ENCODE measurements at places on chromosomes 7 and 10.

- no peak for DNase-seq
Observed at GRCh38 chr10:75547391-75548298, 116.2 kb downstream of the LRMDA start.

DNA sequence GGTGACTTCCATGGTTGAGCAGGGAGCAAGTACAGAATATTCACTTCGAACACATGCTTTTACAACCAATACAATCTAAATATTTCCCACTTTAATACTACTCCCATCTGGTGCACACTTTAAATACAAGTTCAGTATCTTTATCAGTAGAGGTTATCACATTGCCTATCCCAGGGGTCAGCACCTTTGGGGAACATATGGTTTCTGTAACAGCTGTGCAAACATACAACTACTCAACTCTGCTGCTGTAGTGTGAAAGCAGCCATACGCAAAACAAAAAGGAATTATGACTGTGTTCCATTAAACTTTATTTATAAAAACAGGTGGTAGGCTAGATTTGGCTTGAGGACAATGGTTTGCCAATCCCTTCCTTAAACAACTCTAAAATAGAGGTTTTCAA is 157.5 kb downstream of the XPNPEP1 start:
- DNase-seq = no peak

DNA sequence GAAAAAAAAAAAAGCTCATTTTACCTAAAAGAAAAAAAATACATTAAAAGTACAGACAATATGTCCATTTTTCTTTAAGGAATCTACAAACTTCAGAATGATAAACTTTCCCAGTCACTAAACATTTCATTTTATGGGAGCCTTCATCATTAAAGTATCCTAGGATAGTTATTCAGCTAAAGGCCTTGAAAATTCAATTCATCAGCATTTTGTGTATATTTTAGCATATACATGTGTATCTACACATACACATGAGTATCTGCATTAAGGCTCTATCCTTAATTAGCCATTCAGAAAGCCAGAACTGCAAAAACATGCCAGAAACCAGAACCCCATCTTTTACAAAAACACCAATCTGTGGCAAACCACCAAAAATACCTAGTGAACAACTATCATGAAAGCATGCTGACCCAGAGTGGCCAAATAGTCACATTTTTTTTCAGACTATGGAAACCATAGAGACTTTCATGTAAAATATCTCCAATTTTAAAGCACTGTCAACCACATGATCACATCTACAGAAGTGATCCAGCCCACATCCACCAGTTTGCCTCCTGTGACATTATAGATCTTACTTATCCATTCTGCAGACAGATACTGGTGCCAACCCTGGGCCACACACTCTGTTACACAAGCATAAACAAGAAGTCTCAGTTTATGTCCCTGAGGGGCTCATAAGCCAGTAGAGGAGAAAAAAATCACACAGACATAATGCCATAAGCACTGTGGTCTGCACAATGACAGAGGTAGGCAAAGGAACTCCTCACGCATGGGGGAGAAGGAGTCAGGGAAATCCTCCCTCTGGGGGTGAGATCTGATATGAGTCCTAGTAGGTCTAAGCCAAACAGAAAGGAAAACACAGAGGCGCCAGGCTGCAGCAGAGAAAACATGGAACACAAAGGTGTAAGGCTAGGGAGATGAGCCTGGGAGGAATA is 79.2 kb downstream of the SRPK2 start:
- no peak for DNase-seq

GRCh38 chr7:14047709-14048399 is 58.4 kb upstream of the ETV1 start:
- no peak for DNase-seq

DNA sequence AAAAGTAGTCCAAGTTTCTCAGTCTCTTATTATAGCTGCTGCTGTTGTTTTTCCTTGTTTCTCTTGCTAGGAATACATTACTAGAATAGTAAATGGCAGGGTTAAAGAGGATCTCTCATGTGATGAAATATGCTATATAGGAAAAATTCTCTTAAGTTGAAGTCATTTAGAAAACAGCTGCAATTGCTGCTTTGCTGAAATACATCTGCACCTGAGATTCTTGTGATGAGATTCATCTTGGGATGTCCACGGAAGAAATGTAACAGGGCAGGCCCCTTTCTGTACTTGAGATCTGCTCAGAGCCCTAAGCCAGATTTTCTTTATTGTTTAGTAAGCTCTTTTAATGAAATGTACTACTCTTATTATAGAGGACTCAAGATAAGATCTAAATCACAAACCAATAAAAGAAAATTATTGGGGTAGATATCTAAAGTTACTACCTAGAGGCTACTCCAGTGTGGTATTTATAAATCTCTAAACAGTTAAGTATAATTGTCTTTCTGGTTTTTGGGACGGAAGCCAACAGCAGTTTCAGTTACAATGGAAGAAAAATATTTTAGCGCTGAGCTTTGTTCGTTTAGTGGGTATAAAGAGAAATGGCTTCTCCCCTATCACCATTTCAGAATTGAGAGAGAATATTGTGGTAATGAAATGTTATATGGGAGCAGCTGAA is 701.5 kb downstream of the KCNMA1 start:
- DNase-seq = no peak

GRCh38 chr7:20226860-20227259 is 9.7 kb upstream of the MACC1 start:
- no peak for DNase-seq

- DNase-seq = no peak
Observed at GRCh38 chr10:72935361-72935760, 19.2 kb downstream of the PLA2G12B start.

GRCh38 chr7:116446212-116446855 is 53.2 kb upstream of the CAV2 start:
- no peak for DNase-seq

DNA sequence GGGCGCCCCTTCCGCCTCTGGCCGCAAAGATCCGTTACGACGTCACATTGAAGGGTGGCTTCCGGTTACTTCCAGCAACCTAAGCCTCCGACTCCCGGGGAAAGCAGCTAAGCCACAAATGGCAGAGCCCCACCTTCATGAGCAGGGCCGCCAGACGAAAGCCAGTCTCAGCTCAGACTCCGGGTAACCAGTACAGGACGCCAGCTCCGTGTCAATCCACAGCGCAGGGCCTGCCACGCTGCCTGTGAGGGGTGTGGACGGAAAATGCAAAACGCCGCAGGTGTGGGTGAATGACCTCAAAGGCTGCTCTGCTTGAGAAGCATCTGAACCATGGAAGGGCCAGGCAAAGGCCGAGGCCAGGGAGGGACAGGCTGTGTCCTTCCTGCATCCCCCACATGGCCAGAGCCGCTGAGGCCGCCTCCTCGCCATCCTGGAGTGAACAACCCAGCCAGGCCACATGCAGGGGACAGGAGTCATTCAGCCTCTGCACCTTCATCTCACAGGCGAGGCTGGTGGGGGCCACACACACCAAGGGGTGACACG is 53.5 kb upstream of the PPP2R2D start:
- no peak for DNase-seq

GRCh38 chr7:115600207-115600606 is 430.4 kb downstream of the TFEC start:
- no peak for DNase-seq

- DNase-seq = no peak
Observed at GRCh38 chr7:27693794-27694193, 31.1 kb upstream of the HIBADH start.

Measured in dorsolateral prefrontal cortex (tissue), 122 donors.